ENCODE measurements at places on chromosomes 4 and X.

DNA sequence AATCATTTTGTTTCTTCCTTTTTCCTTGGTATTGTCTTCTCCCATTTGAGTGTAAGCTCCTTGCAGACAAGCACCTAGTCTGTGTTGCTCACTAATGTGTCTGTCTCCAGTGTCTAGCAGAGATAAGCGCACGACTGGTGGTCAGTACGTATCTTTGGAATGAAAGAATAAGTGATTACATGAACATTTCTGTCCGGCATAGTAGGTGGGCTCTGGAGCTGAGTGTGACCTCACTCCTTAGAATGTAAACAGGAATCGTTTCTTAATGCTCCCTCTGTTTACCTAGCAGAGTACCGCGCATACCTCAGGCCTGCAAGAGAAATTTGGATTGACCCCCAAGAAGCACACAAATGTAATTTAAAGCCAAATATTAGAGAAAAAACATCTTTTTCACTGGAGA lies 235.4 kb downstream of the MAML3 start:
- no peak for DNase-seq

GRCh38 chr4:174524242-174524641 lies 2.0 kb upstream of the HPGD start:
- DNase-seq, result no peak

- DNase-seq, result no peak
These were observed 21.5 kb upstream of the HTRA3 start for GRCh38 chr4:8248091-8248490.

- DNase-seq, result no peak
These were observed 695 bp downstream of the SHROOM3 start for GRCh38 chr4:76435528-76436319.

GRCh38 chrX:71067089-71067488 lies 1.0 kb downstream of the SNX12 start:
- DNase-seq, result no peak

DNA sequence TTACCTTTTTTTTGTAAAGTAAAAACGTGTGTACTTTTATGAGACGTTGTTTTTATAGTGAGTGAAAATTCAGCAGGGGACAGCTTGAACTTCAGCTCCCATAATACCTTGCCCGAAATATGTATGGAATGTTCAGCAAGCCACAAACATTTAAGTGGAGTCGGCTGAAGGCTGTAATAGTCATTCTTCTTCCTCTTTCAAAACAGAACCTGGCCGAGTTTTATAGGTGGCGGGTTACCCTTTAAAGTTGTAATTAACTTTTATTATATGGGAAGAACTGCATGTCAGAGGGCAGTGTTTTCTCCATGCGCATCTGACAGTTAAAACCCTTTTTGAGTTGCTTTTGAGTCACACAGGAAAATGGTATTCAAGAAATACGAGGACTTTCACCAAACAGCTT lies 50.7 kb downstream of the CLDN34 start:
- no peak for DNase-seq

GRCh38 chrX:20477836-20478524 lies 211.3 kb upstream of the RPS6KA3 start:
- no peak for DNase-seq

- DNase-seq, result no peak
These were observed 304.1 kb upstream of the HAND2 start for GRCh38 chr4:173834151-173834550.

DNA sequence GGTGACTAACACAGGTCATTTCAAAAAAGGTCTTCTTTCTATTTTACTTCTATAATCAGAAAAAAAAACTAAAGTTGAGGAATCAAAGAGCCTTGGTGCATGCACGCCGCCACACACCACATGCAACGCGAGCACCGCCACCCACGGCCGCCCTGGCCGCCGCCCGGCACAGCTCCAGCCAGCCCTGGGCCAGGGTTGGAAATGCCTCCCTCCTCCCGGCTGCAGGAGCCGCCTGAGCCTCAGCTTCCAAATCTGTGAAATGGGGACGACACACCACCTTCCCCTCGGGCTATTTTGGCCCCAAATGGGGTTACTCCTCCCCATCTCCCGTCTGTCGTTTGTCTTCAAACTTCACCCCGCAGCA lies 39.7 kb upstream of the MAN2B2 start:
- DNase-seq, result no peak

DNA sequence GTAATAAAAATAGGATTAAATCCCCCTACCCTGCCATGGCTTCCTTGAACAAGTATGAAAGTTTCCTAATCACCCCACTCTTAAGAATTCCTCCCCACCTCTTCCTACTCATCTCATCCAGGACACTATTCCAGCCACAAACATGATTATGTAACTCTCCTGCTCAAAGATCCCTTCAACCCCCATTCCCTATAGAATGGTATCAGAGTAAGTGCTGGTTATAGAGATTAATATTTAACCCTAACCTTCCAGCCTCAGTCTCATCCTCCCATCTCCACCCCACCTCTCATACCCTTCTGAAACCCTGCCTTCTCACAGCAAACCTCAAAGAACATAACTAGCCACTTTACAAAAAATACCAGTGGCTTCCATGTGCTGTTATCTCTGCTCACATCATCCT lies 155.1 kb downstream of the PPP3CA start:
- DNase-seq, result no peak

DNA sequence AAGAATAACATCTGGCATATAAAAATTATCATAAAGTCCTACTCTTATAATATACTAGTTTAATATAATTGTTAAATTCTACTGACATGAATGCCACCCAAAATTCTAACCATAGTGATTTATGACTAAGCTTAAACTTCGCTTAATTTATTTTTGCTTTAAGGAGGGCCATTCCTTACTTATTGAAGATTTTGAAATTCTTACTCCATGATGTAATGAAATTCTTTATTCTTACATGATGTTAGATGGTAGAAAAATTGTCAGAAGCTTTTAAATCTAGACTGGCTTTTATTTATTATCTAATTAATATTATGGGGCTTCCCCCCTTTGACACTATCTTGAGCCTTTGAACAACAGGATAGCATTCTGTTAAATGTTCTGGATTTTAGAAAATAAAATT lies 19.5 kb upstream of the SUPT20HL2 start:
- DNase-seq, result no peak

DNA sequence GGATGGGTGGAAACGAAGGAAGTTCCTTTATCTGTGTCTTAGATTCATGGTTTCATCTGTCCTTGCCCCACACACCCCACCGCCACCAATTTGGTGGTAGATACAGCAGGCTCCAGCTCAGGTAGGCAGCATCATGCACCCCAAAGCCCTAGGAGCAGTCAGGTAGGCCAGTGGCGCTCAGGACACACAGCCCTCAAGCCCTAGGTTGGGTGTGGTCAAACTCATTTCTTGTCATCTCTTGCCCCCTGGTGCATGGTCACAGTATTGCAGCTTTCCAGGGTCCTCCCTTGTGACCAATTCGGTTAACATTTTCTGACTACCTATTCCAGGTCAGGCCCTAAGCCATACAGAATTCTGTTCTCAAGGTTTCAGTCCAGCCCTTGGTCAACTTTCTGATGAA lies 14.5 kb upstream of the PRRG3 start:
- no peak for DNase-seq

GRCh38 chr4:176034499-176034898 lies 31.1 kb upstream of the WDR17 start:
- no peak for DNase-seq

GRCh38 chr4:53498706-53499105 lies 92.6 kb downstream of the LNX1 start:
- DNase-seq, result no peak

GRCh38 chr4:86256086-86256485 lies 103.8 kb downstream of the MAPK10 start:
- no peak for DNase-seq

DNA sequence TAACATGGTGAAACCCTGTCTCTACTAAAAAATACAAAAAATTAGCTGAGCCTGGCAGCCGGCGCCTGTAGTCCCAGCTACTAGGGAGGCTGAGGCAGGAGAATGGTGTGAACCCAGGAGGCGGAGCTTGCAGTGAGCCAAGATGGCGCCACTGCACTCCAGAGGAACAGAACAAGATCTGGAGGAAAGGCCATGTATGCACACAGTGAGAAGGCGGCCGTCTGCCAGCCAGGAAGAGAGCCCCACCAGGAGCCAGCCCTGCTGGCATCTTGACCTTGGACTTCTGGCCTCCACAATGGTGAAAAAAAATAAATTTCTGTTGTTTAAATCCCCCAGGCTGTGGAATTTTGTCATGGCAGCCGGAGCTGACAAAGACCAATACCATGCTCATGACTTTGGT lies 28.2 kb upstream of the MSX1 start:
- DNase-seq, result no peak

GRCh38 chr4:83889802-83890201 lies 353.9 kb downstream of the GPAT3 start:
- DNase-seq, result no peak

DNA sequence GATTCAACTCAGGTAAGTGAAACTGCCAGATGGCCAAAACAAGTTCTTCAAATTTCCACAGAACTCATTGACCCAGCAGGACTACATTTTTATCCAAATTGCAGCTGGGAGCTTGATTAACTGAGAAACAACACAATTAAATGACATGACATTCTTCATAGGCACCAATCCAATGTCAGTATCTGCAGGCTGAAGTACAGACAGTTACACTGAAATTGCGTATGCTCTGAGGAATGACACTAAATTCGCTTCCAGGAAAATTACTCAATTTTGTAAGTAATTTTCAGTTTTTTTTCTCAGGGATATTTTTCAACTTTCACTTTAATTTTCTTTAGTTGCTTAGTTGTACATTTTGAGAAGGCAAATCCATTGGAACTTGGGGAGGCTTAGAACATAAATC lies 4.5 kb downstream of the C1GALT1C1 start:
- no peak for DNase-seq

- DNase-seq, result no peak
These were observed 153.1 kb downstream of the AMELX start for GRCh38 chrX:11446336-11446735.

DNA sequence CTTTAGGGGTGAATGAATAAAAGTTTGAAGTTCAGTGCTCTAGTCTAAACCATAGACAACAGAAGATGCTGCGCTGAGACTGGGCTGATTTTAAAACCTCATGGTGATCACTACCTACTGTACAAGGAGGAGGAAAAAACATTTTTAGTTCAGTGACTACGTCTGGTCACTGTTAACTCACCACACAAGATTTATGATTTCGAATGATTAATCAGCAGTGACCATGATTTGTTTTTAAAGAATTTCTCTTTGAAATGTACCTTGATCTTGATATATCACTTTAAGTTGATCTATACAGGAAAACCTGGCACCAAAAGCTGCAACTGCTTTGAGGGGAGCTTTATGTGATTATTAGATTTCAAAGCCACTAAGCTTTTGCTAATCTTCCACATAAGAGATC lies 286.3 kb downstream of the PDGFC start:
- no peak for DNase-seq

DNA sequence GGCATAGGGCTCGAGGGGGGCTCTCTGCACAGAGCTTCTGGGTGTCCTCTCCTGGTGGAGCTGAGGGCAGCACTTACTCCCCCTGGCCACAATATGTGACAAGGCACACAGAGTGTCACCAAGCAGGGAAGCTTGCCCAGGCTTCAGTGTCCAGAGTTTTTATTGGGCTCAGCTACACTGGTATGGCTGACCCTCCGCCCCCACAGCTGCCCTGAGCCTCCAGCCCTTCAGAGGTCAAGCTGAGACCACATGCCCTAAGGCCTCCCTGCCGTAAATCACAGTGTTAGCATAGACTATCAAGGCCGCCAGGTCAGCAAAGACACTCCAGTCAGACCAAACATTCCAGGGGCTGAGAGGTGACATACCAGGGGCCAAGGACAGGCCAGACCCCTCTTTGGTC lies 59.0 kb downstream of the EVC start:
- DNase-seq, result peak; percentile 45

- DNase-seq, result no peak
These were observed 48.1 kb upstream of the TCEAL2 start for GRCh38 chrX:102077426-102077825.

GRCh38 chr4:106305435-106306055 lies 10.5 kb downstream of the TBCK start:
- DNase-seq, result no peak

DNA sequence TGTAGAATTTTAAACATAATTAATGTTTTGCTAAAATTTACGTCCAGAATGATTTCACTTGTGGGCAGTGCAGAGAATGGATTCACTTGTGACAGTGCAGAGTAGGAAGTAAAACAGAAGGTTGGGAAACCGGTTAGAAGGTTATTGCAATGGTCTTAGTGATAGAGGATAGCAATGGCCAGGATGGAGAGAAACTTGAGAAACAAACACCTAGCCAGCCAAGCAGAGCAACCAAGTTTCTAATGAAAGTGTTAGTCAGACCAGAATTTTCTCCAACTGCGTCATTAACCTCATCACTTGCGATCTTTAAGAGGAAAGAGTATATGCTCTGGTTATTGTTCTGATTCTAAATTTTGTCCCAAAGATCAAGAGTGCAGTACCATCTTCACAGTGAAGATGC lies 50.0 kb upstream of the TBC1D9 start:
- no peak for DNase-seq

GRCh38 chr4:95319169-95319568 lies 229.6 kb downstream of the UNC5C start:
- DNase-seq, result no peak

GRCh38 chr4:38931125-38931524 lies 63.5 kb downstream of the FAM114A1 start:
- no peak for DNase-seq

DNA sequence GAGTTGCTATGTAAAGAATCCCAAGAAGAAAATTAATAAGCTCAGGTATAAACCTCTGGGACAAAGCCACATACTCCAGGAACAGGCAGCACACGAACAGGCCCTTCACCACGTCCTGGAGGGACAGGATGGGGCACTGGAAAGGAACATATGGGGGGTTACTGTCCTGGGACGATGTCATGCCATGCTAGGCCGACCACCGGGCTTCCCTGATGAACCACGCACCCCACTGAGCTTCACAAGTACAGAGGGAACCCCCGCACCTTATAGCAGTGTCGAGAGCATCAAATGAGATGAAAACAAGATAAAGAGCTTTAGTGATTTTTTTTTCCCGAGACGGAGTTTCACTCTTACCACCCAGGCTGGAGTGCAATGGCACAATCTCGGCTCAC lies 19.1 kb downstream of the NOP14 start:
- DNase-seq, result no peak

DNA sequence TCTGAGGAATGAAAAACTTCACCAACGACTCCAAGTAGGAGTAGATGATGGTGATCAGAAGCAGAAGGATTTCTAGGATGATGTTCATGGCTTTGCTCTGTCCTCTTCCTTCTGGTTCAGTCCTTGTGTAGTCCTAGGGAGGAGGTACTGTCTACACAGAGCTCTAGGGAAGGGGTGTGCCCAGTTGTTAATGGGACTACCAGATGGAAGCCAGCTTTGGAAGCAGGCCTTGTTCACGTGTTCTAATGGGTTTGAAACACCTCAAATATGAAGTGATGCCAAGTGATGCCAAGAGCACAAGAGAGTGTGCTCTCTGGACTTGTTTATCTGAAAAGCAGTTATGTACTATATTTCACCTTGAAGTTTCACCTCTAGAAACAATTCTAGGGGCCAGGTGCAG lies at the start of gene HSD17B13:
Gene HSD17B13, minus strand, starts transcription at position 129 of the 400 bp plus-strand sequence. Its CDS starts 41 bp downstream, at position 88.
- no peak for DNase-seq

GRCh38 chr4:158255727-158256324 lies 45.5 kb downstream of the TMEM144 start:
- no peak for DNase-seq

GRCh38 chr4:172147687-172148086 lies 334.5 kb downstream of the GALNTL6 start:
- DNase-seq, result no peak

- DNase-seq, result no peak
These were observed 1393.4 kb upstream of the PCDH7 start for GRCh38 chr4:29326816-29327215.
